ENCODE measurements at places on chromosomes 6 and 20.

DNA sequence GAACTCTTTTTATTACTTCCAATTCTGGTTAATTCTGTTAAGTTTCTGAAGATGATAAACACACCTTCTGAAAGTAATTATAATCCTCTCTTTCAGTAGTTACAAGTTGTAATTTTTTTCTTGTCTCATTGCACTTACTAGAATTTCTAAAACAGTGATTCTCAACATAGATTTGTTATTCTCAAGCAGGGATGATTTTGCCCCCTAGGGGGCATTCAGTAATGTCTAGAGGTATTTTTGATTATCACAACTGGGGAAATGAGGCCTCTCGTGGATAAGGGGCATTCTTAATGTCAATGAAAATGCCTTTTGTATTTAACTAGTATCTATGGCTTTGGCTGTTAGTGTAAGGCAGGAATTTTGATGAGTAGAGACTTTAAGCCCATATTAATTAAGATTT, 39.4 kb upstream of the MAFB start:
- DNase-seq: no peak

DNA sequence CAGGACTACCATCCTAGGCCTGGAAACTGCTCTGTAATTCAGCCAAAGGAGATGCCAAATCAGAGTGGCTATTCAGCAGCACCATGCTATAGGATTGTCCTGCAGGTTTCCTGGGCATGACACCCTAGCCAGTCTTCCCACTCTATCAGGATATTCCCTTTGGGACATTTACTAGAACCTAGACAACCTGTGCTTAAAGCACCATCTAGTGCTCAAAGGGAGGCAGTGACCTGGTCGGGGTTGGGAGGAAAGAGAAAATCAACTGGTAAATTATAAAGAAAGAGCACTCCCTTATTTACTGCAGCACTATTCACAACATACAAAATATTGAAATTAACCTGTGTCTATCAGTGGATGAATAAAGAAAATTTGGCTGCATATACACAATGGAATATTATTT, 67.2 kb upstream of the SMLR1 start:
- peak; percentile 49 for DNase-seq

- DNase-seq: peak; percentile 28
Observed at GRCh38 chr6:80280262-80281010, 174.0 kb downstream of the BCKDHB start.

DNA sequence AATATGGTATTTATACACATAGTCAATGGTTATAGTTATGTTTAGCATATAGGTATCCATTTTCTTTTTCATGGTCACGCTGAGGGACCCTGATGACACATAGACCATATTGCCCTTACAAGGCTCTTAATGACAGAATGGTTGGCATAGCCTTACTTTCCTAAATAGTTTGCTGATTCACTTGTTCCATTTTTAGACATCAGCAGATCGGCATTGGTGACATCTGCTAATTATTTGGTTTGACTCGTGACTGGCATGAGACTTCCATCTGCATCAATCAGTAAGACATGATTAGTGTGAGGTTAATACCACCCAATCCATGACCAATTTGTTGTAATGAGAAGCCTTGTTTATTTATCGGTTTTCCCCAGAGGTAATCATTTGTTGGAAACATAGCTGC, 309.7 kb downstream of the ALDH8A1 start:
- no peak for DNase-seq
